Dermis microvascular lymphatic vessel endothelial cell (primary cell): ENCODE measurements at places on chromosomes 13 and 19. TPM values are rescaled to one million over a fixed set of nuclear protein-coding genes. Genes with fewer than 3 reads are reported as not detected.
A peak's percentile ranks its signal among the peaks of the same experiment; 100 is the strongest.

Gene ADGRE3
- not detected in 2 replicates for total RNA-seq

Gene TEX101
- not detected in 2 replicates for total RNA-seq

Gene MTUS2
- total RNA-seq: not detected in 2 replicates

Gene PNMA8B
- 0.13 TPM in 2 replicates for total RNA-seq

Gene OR7A5
- total RNA-seq: not detected in 2 replicates

Gene SGCG
- not detected in 2 replicates for total RNA-seq

Gene NLRP7
- total RNA-seq: not detected in 2 replicates

Gene ATP4B
- total RNA-seq: not detected in 2 replicates

Gene AP1M2
- total RNA-seq: not detected in 2 replicates

Gene ZNF225
- total RNA-seq: 3.9 and 4.4 TPM in 2 replicates

Gene AMER2
- total RNA-seq: not detected in 2 replicates

- no peak for DNase-seq
Measured at GRCh38 chr13:28496188-28496564, 1.2 kb upstream of the FLT1 start.

- no peak for DNase-seq
Measured at GRCh38 chr19:39728040-39728439, 9.8 kb downstream of the CLC start.

DNA sequence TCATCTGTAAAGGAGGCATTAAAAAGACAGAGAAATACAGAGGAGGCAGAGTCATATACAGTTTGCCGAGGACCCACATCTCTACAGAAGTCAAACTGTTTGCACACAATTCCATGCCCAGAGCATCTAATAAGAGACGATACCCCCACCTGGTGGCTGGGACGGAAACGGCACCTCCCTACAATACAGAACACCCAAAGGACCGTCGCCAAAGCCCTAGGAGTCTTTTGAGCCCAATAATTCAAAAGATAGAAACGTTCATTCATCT, 703 bp upstream of the PLEKHG2 start:
- DNase-seq: peak; percentile 86

DNA sequence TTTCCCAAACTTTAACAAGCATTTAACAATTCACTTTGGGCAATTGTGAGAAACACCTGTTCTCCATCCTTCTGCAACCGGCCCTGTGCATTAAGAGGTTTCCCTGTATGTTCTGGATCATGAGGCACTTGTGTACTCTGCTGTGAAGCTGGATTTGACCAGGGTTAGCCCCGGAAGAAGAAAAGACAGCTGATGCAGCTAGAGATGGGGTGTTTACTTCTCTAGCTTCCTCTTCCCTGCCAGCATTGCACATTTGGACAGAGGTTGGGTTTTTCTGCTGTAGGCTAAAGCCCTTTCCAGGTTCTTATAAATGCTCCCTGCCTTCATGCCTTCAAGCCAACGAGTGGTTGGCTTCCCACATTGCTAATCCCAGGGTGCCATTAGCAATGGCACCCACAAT, 20.9 kb downstream of the MBD3L2B start:
- DNase-seq: no peak

DNA sequence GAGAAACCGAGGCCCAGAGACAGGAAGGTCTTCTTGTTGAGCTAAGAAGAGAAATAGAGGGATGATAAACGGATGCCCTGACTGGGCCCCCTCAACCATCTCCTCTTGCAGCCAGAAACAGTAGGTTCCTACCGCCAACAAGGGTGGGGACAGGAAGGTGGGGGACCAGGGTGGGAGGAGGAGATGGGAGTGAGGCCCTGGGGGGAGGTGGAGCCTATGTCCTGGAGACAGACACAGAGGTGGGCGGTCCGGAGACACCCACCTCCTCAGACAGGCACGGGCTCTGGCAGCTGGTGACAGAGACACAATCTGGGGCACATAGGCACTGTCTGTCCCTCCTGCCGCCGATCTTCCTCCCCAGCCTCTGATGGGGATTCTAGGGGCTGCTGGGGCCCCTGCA, 16.9 kb downstream of the GADD45B start:
- no peak for DNase-seq

DNA sequence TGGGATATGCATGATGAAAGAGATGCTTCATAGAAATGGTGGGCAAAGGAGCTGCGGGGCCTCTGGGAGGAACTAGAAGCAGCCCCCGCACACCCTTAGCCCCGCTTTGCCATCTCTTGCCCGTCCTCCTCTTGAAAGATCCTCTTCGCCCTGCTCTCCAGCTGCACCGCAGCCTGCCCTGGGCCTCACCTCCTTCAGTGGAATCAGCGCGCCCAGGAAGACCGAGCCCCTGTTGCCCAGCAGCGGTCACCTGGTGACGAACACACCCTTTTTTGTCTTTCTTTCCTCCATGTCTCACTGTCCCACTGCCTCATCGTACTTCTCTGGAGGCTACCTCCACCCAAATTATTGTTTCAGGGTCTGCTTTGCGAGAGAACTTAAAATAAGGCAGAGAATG, 807.6 kb downstream of the UQCRFS1 start:
- DNase-seq: no peak

DNA sequence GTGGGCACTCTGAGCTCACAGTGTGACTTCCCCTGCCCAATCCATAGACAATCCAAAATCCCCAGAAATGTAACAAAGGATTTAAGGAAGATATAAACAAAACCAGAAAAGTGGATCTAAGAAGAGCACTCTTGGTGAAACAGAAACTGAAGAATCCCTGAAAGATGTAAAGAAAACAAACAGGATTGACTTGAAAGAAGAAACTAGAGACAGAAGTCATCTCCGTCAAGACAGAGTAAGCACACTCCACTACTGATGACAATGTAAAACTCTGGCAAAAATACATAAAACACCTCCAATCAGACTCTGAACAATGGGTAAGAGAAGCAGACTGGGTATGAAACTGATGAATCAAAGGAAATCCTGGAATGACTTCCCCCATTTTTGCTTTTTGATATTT, 13.5 kb downstream of the TUBGCP3 start:
- no peak for DNase-seq

GRCh38 chr13:79398915-79399314, 7.1 kb downstream of the RBM26 start:
- no peak for DNase-seq

DNA sequence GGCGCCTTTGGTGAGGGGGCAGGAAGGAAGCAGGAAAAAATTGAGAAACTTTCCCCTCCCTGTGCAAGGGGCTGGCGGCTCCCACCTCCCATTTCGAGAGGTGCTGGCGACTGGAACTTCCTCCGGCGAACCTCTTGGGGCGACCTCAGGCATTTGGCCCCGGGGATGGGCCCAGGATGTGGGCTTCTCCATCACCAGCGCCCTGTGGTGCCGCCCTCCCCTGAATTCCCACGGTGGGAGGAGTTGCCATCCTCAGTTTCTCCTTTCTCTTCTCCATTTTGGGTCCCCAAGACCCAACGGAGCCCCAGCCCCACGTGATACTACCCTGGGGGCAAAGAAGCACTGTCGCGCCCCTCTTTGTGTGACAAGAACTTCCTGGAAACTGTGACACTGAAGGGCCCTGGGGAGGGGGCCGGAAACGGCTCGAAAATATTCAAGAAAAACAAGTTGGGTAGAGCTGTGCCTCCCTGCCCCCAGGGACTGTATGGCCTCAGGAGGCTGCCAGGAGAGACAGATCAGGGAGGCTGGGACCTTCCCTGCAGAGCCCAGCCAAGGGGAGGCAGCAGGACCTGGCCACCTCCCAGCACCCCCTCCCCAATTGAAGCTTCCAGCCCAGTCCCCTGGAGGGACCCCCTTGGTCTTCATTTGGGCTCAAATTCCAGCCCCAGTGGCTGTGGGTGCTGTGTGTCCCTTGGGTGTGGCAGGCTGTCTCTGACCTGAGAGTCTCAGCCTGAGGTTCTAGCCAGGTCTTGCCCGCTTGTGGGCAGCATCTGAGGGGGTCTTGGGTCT, 16.2 kb upstream of the AP1M2 start:
- peak; percentile 59 for DNase-seq

GRCh38 chr13:30623392-30623791, 5.7 kb downstream of the USPL1 start:
- DNase-seq: no peak

DNA sequence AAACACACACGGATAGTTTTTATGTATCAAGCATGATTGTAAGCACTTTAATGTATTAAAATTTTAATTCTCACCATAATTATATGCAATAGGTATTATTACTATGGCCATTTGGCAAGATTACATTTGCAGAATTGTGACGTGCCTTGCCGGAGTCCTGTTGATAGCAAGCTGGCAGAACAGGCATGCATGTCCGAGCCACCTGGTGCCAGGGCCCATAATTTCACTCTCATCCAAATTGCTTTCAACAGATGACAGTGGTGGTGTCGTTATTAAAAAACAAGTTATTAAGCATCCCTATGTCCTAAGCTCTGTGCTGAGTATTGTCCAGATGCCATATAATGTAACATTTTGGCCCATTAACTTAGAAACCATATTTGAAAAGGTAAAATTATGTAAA, 374.3 kb downstream of the FOXO1 start:
- no peak for DNase-seq

DNA sequence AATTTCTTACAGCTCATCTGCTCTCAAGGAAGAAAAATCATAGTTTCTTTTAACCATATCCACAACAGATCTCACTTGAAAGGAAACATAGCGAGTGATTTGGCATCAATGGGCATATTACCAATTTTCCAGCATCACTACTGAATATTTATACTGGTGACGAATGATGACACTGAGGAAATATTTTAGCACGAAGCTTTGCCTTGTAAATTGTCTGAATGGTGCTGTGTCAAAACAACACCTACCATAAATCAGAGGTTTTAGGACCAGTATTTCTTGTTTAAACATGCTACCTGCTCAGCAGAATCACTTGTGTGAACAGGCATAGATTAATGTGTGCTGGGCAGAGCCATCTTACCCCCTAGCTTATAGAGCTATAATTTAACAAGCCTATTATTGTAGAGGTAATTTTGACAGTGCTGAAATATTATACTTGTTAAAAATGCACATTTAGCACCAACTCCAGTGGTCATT, 146.8 kb downstream of the ABCC4 start:
- peak; percentile 84 for DNase-seq

DNA sequence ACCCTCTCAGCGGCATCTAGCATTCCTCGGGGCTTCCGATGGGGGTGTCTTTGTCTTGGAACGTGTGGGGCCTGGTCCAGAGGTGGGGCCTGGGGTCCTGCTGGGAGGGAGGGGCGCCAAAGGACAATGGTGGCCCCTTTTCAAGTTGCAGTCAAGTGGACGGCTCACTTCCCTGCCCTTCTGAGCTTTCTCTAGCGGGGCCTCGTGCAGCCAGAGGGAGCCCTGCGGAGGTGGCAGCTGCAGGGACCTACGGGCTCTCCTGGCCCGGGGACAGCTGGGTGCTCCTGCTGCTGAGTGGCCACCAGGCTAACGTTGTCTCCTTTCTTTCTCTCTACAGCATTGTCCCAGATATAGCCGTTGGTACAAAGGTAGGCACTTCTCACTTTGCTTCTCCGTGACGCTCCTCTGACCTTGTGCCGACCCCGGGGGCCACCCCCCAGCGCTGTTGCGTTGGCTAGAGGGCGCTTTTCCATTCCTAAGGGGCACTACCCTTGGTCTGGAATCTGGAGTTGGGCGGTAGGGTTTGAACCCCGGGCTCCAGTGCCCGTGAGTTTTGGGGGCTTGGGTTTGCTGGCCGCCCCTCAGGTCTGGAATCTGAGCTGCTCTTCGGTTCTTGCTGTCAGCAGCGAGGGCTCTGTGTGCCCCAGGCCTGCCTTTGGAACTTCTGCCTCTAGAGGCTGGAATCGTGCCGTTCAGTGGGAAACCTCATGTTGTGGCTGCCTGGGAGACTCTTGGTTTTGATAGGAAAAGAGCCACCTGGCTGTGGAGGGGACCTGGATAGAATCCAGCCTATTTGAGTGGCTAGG, 2.0 kb downstream of the PTBP1 start:
- no peak for DNase-seq

- peak; percentile 48 for DNase-seq
Measured at GRCh38 chr19:42693760-42694350, 46.4 kb downstream of the PSG3 start.

DNA sequence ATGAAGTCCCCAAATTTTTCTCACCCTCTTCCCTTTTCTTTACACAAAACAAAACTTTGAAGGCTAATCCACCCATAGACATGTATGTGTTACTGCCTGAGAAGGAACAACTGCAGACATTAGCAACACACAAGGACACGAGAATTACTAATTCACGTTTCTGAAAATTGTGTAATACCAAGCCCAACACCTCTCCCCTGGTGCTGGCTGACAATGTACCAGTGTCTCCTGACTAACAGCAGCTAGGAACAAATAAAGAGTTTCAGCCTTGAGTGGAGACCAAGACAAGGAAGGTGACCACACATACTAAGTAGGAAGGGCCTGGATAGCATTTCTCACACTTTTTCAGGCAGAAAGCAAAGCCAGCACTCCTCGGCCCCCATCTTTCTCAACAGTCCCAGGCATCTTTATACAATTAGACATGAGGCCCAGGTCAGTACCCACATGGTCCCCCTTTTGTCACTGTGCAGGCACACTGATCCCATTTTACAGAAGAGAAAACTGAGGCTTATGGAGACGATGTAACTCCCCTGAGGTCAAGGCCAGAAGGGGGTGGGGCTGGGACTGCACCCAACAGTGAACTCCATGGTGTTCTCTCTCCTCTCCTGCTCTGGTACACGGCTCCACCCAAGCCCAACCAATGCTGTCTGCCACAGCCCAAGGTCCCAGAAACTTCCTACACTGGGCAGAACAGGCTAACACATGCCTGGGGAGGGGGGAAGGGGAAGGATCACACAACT, 8.7 kb downstream of the BRD4 start:
- DNase-seq: no peak

- no peak for DNase-seq
Measured at GRCh38 chr19:35294328-35294727, 2.4 kb downstream of the MAG start.

GRCh38 chr13:41408121-41408520, 49.2 kb upstream of the RGCC start:
- peak; percentile 41 for DNase-seq

DNA sequence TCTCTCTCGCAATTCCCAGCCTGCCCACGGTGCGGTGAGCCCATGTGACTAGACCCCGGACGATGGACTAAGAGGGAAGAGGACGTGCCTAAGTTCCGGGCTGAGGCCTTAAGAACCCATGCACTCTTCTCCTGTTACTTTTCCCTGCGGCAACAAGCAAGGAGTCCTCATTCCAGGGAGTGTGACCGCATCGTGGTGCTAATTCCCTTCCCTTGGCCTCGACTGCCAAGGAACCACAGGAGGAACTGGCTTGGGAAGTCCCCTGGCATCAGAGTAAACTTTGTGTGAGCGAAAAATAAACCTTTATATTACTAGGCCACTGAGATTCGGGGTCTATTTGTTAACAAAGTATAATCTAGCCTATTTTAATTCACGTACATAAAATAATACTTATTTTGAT, 34.0 kb downstream of the FGF14 start:
- DNase-seq: no peak

DNA sequence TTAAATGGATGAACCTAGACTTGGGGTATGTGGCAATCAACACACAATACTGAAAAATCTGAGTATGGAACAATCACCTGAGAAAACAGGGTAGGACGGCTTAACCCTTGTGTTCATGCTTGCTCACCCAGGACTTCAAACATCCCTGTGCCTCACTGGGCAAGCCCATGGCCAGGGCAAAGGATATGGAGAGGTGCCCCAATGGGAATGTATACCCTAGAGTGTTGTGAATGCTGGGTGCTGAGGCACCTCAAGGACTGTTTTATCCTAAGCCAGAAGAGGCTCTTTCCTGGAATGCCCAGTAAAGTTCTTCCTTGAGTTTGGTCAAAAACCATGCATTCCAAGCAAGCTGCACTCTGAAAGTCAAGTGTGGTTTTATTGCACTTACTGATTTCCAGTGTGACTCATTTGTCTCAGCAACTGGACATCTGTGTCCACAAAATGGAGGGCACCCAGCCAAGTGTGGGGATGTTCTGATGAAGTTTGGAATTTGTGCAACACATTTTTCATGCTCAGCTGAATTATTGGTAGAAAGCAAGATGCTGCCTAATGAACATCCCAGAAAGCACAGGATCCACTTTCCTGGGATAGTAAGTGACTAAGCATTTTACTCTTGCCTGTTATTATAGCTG, 531.3 kb downstream of the RFC3 start:
- DNase-seq: no peak
